ENCODE measurements at places on chromosomes 1 and 21.

- DNase-seq = no peak
Observed at GRCh38 chr1:185373813-185374529, 56.9 kb upstream of the IVNS1ABP start.

DNA sequence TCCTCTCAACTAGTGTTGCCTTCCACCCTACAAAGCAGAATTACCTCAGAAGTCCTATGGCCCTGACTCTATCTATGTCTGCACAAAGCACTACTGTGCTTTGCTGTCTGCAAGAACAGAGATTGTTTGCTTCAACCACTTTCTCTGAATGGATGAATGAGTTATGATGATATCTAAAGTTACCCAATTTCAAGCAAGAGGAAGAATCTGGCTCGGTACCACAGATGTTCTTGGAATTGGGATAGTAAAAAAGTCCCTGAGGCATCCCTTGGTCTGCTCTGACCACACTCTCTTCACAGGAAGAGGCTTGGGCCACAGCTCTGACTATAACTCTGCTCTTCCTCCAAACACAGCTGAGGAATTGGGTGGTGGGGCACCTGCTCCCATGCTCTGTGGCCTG, 31.2 kb downstream of the MTARC1 start:
- DNase-seq = no peak

- no peak for DNase-seq
Observed at GRCh38 chr21:44709426-44710293, 1.7 kb downstream of the TSPEAR start.

DNA sequence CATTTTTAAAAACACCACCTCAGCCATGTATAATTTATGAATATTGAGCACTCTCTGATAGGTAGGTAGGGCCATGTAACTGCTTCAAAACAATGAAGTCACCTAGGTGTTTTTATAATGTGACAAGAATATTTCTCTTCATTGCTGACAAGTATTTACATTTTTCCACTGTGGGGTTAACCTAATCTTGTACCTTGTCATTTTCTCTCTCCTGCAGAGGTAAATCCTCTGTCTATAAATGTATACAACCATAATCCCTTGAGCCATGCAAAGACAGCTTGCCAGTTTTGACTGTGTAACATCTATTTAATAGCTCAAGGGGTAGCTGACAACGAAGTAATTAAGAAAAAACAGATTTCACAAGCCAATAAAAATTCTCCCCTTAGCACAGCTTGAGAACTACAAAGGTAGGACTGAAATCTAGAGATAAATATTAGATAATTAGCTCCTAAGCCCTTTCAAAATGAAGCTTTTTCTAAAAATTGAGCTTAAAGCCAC, 137.6 kb upstream of the POGK start:
- DNase-seq = peak; percentile 32

- DNase-seq = no peak
Observed at GRCh38 chr1:111971396-111971795, 18.1 kb downstream of the KCND3 start.

DNA sequence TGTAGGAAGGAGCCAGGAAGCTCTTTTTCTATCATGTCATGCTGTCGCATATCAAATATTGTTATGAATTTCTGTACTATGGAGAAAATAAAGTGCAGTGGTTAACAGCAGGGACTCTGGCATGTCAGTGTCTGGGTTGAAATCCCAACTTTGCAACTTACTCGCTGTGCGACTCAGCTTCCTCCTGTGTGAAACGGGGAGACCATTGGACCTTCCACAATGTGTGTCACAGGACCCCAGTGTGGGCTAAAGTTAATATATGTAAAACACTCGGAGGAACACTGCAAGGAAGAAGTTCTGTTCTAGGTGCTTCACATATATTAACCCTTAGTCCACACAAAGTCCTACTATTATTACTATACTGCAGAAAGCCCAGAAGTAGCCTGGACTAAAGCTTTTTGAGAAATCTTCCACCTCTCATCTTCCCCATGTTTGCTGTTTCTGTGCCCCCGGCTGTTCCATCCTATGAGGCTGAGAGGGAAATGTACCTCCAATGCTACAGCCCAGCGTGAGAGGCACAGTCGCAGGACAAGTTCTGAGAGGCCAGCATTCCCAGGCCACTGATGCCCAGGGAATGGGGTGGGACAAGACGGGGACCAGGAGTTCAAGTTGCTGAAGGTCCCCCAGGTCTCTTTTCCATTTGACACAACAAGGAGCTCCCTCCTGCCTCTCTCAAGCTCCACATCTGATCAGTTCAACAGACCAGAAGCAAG, 1.9 kb downstream of the CHIT1 start:
- DNase-seq = no peak

DNA sequence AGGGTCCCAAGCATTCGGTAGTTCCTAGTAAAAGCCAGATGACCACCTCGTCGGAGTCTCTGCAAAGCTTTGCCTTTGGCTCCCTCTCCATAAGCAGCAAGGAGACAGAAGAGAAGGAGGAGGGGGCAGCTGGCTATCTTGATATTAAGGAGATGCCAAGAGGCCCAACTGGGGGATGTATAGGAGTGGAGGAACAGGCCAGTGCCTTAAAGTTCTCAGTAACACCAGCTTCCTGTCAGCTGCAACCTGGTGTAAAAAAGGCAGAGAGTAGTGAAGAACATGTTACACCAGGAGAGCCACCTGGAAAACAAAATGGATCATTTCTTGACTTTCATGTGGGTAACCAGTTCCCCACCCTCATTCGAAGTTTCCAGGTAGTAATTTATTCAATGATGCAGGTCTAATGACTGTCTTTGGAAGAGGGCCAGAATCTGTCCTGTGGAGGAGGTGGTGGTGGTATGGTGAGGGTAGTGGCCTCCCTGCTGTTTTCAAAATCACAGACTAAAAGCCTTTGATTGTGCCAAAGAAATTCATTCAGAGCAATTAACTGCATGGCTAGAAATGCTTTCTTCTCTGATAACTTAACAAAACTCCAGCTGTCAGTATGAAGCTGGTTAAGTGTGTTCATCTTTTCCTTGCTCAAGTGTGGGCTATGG, 27.3 kb downstream of the TMEM200B start:
- no peak for DNase-seq

- DNase-seq = no peak
Observed at GRCh38 chr1:9271283-9271682, 21.4 kb upstream of the SPSB1 start.

GRCh38 chr1:246680190-246680589, 44.0 kb upstream of the SCCPDH start:
- no peak for DNase-seq

DNA sequence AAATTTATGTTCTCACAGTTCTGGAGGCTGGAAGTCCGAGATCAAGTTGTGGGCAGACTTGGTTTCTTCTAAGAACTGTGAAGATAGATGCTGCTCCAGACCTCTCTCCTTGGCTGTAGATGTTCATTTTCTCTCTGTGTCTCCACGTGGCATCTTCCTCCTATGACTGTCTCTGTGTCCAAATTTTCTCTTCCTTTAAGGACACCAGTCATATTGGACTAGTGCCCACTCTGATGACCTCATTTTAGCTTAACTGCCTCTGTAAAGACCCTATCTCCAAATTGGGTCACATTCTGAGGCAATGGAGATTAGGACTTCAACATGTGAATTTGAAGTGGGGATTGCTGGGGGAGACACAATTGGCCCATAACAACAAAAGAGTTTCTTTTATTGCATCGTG, 125.3 kb upstream of the ETS2 start:
- no peak for DNase-seq

GRCh38 chr1:150194381-150195031, 41.4 kb downstream of the ANP32E start:
- DNase-seq = no peak

DNA sequence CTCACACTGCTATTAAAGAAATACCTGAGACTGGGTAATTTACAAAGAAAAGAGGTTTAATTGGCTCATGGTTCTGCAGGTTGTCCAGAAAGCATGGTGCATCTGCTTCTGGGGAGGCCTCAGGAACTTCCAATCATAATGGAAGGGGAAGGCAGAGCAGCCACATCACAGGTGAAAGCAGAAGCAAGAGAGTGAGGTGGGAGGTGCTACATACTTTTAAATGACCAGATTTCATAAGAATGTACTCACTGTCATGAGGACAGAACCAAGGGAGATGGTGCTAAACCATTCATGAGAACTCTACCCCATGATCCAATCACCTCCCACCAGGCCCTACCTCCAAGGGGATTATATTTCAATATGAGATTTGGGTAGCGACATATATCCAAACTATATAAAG, 55.7 kb downstream of the MRPL39 start:
- DNase-seq = no peak

GRCh38 chr1:79239840-79240239, 233.3 kb upstream of the ADGRL4 start:
- no peak for DNase-seq
